ENCODE measurements at places on chromosomes 6 and 20.

- no peak for DNase-seq
Measured at GRCh38 chr6:169978615-169979161, 227.3 kb downstream of the ERMARD start.

DNA sequence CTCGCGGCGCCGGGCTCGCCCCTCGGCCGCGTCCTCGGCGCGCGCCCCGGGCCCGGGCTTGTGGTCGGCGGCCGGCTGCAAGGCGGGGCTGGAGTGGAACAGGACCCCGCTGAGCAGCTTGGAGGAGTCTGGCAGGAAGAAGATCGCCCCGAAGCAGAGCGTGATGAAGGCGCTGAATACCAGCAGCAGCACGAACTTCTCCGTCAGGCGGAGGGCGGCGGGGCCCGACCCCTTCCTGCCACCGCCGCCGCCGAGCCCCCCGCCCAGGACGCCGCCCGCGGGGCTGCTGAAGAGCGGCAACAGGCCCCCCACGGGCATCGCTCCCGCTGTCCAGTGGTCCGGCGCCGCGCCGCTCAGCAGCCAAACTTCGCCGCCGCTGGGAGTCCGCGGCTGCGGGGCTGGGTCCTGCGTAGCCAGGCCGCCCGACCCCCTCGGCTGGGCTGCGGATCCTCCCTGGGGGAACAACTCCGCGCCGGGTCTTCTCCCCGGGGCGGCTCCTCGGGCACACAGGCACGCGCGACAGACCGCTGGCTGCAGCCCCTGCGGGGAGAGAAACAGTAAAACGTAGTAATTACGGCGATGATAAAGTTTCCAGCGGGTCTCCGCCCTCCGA lies 707 bp downstream of the MAN1A1 start:
- DNase-seq, result no peak

DNA sequence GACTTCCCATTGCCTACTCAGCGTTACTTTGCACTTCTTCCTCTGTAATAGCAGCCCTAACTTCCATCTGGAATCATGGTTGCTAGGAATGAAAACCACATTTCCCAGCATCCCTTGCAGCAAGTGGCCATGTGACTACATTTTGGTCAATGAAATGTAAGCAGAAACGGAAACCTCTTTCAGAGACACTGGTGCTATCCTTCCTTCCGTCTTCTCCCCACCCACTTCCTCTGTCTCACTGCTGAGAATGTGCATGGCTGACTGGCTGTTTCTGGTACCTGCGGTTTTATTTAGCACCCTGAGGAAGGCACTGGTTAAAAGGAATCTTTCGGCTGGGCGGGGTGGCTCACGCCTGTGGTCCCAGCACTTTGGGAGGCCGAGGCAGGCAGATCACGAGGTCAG lies 107.4 kb downstream of the SCML4 start:
- DNase-seq, result no peak

DNA sequence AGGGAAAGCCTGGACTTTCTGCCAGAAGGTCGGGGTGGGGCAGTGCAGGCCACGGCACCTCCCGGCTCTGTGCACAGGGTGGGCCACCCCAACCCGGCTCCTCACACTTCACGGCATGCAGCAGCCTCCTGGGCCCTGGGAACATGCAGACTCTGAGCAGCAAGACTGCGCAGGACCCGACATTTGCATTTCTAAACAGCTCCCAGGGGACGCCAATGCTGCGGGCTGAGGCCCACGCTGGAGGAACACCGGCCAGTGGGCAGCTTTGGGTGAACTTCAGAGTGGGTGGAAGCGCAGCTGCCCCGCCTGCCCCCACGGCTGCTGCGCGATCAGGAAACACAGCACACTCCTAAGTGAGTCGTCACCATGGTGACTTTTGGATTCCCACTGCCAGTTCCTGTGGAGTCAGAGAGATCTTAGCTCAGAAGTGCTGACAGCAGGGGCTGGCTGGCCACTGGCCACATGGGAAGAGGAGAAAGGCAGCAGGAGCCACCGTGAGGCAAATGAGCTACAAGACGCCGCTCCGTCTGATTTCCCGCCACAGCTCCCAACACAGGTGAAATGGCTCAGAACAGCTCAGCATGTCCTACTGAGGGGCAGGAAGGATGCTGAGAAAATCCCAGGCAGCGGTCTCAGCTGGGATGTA lies 52.1 kb downstream of the RNASET2 start:
- no peak for DNase-seq

DNA sequence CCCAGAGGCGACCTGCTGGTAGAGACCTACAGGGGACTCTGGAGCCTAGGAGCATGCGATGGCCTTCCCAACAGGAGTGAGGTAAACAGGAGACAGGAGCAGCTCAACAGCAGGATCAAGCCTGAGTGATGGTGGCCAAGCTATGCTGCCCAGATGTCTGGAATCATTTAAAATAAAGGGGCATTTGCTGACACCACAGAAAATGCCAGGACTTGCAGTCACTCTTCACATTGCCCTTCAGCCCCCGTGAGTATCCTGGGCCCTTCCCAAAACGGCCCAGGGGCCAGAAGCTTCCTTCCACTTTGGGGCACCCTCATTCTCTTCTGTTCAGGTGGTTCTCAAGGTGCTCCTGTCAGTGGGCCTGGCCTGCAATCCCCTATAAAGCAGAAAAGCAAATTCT lies 23.2 kb downstream of the INSM1 start:
- no peak for DNase-seq

DNA sequence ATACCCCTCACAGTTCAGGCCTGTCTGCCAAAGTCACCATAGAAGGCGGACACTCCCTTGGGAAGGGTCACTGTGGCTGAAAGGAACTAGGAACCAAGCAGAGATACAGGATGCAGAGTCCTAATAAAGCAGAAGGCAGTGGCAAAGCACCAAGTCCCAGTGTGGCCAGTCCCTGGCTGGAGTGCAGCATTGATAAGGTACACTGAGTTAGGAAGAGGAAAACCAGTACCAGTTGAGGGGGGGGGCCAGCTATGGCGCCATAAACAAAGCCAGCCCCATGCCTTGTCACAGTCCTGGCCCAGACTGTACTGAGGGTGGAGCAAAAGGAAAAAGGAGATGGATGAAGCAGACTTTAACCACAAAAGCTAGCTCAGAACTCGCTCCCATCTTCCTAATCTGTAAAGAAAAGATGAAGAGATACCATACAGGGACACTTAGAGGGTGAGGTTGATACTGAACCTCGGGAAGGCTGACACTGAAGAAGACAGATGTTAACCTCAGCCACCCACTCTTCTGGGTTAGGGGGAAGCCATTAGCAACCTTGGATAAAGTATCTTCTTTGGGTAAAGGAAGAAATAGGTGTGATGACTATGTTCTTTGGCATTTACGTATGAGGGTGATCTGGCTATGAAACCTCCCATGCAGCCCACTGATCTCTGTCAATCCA lies 7.8 kb downstream of the ABHD12 start:
- no peak for DNase-seq

DNA sequence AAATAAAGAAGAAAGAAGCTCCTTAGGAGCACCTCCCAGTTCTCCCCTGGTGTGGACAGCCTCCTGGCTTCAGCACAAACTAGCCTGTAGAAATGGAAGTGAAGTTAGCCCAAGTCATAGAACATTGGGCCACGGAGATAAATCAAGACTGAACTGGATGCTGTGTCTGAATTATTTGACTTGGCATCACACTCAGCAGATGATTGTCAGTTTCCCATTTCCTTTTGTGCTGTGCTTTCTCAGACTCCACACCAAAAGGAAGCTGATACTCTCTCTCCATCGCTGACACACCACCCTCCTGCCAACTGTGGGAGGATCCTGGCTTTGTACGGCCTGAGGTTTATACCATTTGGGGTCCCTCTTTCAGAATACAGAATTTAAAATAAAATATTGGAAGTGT lies 209.8 kb downstream of the TFAP2A start:
- no peak for DNase-seq

GRCh38 chr20:2797136-2797983 lies 3.1 kb downstream of the CPXM1 start:
- DNase-seq, result no peak

- DNase-seq, result no peak
Measured at GRCh38 chr20:40848526-40848925, 159.5 kb upstream of the MAFB start.

GRCh38 chr6:28354688-28355554 lies 5.2 kb downstream of the ZKSCAN3 start:
- no peak for DNase-seq

DNA sequence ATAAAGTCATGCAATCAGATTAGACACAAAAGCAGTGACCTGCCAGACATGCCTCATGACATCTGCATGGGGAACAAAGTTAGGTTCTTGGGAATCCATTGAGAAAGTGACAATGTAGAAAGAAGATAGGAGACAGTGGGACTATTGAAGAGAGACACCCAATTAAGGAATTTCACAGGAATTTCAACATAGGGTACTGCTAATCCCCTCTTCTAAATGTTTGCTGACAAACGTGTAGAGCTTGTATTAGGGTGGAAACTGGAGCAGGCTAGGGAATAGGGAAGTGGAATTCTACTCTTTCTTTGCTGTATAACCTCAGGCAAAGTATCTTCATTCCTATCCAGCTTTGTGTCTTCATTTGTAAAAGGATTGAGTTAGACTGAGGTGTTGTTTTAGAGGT lies 409.4 kb upstream of the SASH1 start:
- DNase-seq, result no peak

GRCh38 chr20:49219091-49219923 lies at the start of gene DDX27:
Gene DDX27, plus strand, starts transcription at chr20:49219416. Its CDS starts 33 bp downstream, at chr20:49219449.
- DNase-seq, result peak; percentile 99

DNA sequence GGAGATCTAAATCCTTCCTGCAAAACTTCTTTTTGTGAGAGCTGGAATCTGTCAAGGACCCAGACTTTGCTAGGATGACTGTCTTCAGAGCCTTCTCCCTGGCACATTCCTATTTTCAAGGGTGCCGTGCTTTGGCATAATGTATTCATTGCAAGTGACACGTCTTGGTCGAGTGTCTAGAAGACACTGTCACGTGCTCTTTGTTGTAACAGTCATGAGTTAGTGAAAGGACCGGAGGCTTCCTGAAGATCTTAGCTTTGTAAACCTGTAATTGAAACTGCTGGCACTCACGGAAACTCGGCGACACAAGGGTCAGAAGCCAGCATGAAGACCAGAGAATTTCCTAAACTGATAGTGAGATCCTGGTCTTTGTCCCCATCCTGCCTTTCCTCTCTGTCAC lies 19.7 kb upstream of the TAGAP start:
- no peak for DNase-seq
